ENCODE measurements at places on chromosomes 1 and 21. TPM values are rescaled to one million over a fixed set of nuclear protein-coding genes. Genes with fewer than 3 reads are reported as not detected.

DNA sequence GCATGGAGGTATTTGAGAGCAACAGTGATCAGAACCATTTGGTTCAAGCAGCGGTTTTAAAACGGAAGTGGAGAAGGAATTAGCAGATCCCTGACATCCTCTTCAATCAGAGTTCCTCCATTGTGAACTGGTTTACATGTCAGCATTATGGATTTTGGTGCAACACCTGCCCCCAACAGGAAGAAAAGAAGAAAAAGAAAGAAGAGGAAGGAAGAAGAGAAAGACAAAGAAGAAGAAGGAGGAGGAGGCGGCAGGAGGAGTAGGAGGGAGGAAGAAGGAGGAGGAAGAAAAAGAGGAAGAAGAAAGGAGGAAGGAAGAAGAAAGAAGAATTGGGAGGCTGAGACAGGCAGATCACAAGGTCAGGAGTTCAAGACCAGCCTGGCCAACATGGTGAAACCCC is 17.4 kb downstream of the NDUFS5 start:
- peaks cover 68% of the 10 kb centered on the region for H3K36me3 ChIP-seq
- no peak for DNase-seq
- no peak overlapping the region for H3K4me3 ChIP-seq
- H3K4me1 ChIP-seq = no peaks in the 10 kb centered on the region
- H3K27me3 ChIP-seq = no peaks in the 10 kb centered on the region
- no peak overlapping the region for H3K27ac ChIP-seq

SELE gene
- total RNA-seq = 1.7 TPM

- peak overlapping the region; percentile 17 for H3K27ac ChIP-seq
- H3K27me3 ChIP-seq = no peaks in the 10 kb centered on the region
- H3K36me3 ChIP-seq = no peaks in the 10 kb centered on the region
- no peak overlapping the region for H3K4me3 ChIP-seq
Observed at GRCh38 chr1:234755449-234755863, 145.5 kb upstream of the IRF2BP2 start.

CFHR2 gene
- not detected for total RNA-seq

DNA sequence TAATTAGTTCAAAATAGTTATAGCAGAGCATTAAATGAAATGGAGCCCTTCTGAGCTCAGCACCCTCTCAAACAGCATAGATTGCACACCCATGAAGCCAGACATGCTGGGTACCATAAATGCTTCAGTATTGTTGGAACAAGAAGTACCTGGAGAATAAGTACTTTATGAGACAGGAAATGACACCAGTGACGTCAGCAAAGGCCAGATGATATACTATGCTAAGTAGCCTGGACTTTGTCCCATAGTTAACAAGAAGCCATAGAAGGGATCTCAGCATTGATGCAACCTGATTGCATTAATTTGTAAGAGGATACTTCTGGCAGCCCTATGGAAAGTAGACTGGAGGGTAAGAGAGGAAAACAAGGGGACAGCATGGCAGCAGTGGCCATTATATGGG is 16.3 kb upstream of the GADD45A start:
- no peak overlapping the region for H3K4me3 ChIP-seq
- H3K4me1 ChIP-seq = no peaks in the 10 kb centered on the region
- no peak for DNase-seq
- H3K36me3 ChIP-seq = no peaks in the 10 kb centered on the region
